OCI-M1 (cell line): ENCODE measurements at places on chromosomes 1 and 21.

DNA sequence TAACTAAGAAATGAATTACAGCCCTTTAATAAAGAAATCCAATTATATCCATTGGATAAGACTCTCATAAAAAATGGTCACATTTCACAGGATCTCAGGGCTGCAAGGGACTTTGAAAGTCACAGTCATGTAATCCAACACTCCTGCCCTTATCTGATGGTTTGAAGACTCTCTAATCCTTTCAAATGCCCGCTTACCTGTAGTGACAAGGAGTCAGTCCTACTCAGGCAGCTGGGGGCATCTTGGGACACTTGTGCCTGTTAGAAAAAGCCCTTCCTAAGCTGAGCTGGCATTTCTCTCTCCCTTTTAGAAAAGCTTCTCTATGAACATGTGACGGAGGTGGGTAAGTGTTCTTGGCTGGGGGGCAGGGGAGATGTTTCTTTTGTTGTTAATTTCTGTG lies 11.0 kb upstream of the ZNF691 start:
- DNase-seq = no peak

- DNase-seq = peak; percentile 98
These were observed 7.8 kb upstream of the PTPRF start for GRCh38 chr1:43522776-43523480.

GRCh38 chr1:162889989-162890388 lies 29.0 kb upstream of the CCDC190 start:
- no peak for DNase-seq

GRCh38 chr1:231793893-231794292 lies 167.3 kb downstream of the DISC1 start:
- no peak for DNase-seq

GRCh38 chr1:46003315-46003714 lies 129.1 kb downstream of the PIK3R3 start:
- no peak for DNase-seq

DNA sequence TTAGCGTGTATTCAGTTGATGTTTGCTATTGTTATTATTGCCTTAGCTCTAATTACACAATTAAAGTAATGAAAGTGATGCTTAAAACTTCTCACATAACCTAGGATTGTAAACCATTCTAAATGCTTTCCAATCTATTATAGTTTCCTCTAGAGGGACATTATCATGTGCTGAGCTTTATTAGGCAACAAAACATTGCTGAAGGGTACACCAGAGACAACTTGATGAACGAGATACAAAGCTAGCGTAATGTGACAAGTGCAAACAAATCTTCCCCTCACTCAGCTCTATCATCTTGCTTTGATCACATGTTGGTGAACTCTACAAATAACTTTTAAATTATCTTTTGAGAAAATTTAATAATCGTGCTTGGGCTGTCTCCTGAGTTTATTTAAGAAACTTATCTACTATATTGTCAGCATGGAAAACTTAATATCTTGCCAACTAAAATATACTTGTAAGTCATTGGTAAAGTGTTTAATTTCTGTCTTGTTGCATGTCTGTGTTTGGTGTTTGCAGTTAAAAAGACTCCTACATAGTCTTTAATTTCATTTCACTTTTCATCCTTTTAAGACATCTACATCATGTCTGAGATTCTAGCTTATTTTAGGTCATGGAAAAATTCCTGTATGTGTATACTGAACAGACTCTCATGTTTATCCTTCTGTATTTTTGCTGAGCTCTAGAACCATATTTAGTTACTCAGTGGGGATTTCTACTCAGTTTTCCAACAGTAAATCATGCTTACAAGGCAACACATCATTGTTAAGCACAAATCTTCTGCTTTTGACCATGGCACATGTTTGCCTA lies 104.2 kb upstream of the ADAMTS5 start:
- no peak for DNase-seq

GRCh38 chr1:200960236-200960947 lies 63.1 kb downstream of the KIF21B start:
- no peak for DNase-seq

GRCh38 chr1:163063143-163063542 lies 6.0 kb upstream of the RGS4 start:
- DNase-seq = no peak

GRCh38 chr1:230713915-230714764 lies at the start of gene AGT:
TSS of gene AGT (minus strand) at chr1:230714122. CDS start at chr1:230710823, 3,299 bp downstream.
- DNase-seq = peak; percentile 37

- DNase-seq = no peak
These were observed 65.8 kb downstream of the USP25 start for GRCh38 chr21:15795533-15795932.

DNA sequence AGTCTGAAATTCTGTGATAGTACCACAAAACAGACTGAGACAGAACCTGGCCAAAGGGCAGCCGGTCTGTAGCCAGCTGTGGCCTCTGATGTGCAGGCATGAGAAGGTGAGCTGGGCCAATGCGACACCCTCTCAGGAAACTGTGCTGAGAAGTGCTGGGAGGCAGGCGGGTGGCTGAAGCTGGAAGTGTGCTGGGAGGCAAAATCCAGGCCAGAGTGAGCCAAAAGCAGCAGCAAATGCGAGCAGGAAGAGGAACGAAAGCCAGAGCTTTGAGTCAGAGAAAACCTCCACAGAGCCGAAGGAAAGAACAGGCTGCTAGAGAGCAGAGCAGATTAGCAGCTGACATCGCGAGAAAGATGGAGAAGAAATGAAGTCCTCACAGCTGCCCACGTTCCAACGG lies 10.2 kb upstream of the ATP13A2 start:
- no peak for DNase-seq

GRCh38 chr1:206075786-206076755 lies 23.1 kb downstream of the RHEX start:
- no peak for DNase-seq

- DNase-seq = no peak
These were observed 15.8 kb downstream of the TINAGL1 start for GRCh38 chr1:31592132-31592531.

- DNase-seq = no peak
These were observed 8.1 kb upstream of the F3 start for GRCh38 chr1:94549706-94550105.

- DNase-seq = no peak
These were observed 25.3 kb downstream of the FTCD start for GRCh38 chr21:46129846-46130651.

DNA sequence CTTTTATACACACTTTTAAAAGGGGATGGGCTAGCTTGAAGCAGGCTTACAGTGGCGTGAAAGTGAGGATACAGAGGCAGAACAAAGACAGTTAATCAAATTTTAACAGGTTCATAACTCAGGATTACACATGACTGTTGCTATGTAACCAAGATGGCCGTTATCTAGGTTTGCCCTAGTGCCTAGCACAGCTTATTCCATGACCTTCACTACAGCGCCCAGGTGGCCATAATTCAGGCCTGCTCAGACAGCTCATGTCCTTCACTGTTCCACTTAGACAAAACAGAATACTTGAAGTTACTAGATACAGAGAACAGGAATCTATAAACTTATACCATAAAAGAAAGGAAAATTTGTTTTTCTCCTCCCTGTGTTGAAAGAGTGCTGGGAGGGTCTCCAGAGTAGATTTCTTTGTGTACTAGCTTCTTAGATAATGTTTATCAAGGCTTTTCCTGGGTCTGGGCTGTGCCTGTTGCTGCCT lies 6.2 kb upstream of the SPRR2F start:
- peak; percentile 42 for DNase-seq

DNA sequence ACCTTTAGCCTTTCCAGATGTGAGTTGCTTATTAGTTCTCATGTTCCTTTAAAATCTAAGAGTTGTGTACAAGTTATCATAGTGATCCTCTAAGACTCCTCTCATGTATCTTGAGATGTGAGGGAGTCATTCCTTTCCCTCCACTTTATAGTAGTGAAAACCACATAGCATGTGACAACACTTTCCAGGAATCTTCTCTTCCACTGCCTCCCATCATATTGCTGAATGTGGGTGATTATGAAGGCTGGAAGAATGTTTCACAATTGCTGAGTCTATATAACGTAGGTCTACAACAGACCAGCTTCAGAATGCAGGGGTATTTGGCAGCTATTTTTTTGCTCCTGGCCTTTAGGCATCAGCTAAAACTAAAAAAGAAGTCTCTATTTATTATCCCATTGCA lies 44.7 kb upstream of the LRRC7 start:
- peak; percentile 87 for DNase-seq

DNA sequence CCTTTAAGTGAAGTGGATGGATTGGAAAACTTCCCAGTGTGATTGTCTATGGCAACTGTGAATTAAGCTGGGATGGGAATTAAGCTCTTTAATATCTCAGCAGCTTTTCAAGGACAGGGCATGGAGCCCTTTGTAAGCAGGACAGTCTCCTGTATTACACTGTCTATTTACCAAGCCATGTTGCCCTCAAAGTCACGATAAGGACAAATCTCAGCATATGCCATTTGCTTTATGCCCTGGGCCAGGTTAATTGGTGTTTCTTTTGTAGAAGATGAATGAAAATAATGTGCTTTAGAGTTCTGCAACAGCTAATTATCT lies 17.6 kb downstream of the UTP25 start:
- DNase-seq = no peak

DNA sequence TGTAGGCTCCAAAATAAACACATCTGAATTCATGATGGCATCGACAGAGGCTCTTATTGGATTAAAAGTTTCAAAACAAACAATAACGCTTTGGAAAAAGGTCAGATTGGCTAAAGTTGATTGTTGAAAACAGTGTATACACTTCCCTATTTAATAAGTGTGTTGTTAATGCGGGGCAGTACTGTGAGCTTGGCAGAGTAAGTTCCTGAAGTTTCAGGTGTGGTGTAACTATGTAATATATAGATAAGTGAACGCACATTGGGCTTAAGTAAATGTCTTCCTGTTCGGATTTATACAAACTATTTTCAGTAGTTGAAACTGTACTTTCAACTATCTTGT lies 810 bp downstream of the ZBTB37 start:
- no peak for DNase-seq

- peak; percentile 37 for DNase-seq
These were observed 91.5 kb downstream of the IER5 start for GRCh38 chr1:181179987-181180365.

GRCh38 chr1:42646056-42646455 lies 12.2 kb upstream of the PPIH start:
- DNase-seq = no peak

GRCh38 chr21:37660709-37661108 lies 255.5 kb downstream of the KCNJ6 start:
- no peak for DNase-seq

DNA sequence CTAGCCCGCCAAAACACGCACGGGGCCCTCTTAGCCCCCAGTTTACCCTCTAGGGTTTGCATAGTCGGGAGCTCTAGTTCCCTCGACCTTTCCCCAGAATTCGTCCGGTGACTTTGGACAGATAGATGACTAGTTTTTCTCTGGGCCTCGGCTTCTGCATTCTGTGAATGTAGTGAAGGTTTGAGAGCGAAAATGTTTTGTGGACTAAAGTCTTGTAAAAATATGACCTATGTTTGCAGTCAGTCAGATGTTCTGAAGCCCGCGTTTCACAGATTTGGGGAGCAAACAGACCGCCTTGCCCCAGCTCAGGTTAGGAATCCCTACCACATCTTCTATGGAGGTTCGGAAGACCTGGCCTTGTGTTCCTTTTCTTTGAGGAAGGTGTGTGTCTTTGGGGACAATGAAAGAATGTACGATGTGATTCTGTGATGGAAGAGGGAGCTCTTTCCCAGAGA lies 401 bp downstream of the UQCRH start:
- no peak for DNase-seq

DNA sequence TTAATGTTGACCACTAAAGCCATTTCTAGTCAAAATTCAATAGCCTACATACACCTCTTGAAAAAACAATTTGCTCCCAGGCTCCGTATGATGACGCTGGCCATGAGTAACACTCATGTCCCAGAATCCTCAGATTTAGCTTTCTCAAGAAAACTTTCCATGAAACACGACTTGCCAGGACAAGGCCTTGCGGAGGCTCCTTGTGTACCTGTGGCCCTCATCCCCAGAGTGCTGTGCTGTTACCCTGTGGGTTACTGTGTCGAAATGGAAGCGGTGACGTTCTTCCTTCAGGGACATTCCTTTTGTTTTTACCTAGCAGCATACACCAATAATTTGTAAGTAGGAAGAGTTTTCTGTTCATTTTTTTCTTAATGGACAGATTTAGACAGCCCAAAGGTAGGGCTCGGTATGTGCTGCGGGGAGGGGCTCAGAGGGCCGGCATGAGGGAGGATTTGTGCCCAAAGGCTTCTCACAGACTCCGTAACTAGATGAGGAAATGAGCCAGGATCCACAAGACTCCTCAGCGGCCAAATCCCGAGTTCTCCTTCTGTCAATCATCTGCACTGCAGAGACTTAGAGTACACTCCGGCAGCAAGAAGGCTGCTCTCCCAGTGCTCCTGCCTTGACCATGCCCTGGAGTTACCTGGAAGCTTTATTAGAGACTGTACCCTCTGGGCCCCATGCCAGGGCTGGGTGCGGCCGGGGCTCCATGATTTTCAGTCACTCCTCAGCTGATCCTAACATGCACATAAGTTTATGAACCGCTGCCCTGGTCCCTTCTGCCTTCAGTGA lies 17.8 kb downstream of the GNG12 start:
- no peak for DNase-seq

DNA sequence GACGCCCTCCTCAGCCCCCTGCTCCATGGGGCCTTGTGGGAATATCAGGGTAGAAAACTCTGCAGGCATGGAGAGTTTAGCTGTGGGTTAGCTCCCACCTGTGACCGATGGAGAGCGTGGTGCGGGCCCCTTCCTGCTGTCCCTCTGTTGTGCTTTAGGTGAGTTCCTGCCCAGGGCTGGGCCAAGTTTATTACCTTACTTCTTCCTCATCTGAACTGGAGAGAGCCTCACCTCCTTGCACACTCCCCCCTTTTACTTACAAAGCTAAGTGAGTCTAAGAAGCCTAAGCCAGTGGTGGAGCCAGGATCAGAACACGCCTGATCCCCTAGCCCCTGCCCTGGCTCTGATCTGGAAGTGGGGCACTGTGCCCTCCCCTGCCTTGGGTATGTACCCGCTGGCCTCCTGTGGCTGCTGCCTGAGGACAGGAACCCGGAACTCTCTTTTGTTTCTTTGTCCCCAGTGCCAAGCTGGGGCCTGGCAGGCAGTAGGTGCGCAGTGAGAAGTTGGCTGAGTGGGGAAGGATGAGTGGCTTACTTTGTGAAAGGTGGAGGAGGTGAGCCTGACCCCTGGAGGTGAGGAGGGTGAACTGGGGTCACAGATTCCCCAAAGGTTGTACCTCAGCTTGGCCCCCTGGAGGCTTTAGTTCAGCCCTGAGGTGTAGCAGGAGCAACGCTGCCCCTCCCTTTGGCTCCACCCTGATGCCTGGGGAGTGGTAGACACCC lies 32.9 kb downstream of the ARHGEF10L start:
- DNase-seq = peak; percentile 1

GRCh38 chr1:212401042-212401441 lies 13.6 kb downstream of the PACC1 start:
- peak; percentile 35 for DNase-seq

GRCh38 chr1:157849229-157849875 lies 7.7 kb upstream of the CD5L start:
- peak; percentile 12 for DNase-seq
